ENCODE measurements at places on chromosomes 5 and 9.

- no peak for DNase-seq
Measured at GRCh38 chr5:138722544-138723177, 30.6 kb upstream of the CTNNA1 start.

GRCh38 chr9:79569814-79570447, 1.8 kb upstream of the TLE4 start:
- DNase-seq: no peak

DNA sequence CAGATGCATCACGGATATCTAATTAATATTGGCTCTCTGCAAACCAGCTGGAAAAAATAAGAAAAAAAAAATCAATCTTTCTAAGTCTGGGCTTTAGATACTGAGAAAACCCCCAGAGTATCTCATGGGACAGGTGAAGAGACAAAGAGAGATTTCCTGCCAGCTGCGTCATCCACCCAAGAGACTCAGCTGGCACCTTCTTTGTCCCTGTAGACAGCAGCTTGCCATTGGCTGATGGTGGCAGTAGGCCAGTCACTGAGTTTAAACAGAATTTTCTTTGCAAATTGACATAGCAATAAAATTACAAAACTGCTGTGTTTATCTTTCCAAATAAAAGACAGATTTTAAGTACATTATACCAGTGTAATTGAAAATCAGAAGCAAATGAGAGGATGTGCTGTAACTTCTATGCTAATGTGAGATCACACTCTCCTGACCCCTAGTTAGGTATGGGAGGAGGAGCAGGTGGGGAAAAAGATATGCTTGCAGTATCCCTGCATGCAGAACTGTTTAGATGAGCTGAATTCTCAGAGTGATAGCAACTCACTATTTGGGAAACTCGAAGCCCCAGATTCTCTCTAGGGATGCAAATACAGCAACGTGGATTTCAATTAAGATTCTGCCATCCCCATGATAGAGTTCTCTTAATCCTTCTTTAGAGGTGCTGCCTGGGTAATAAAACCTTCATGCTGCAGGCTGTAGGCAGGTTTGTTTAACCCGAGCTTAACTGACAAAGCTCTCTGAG, 72.2 kb downstream of the NMUR2 start:
- no peak for DNase-seq

GRCh38 chr5:112417931-112418658, 982 bp downstream of the EPB41L4A start:
- peak; percentile 55 for DNase-seq

DNA sequence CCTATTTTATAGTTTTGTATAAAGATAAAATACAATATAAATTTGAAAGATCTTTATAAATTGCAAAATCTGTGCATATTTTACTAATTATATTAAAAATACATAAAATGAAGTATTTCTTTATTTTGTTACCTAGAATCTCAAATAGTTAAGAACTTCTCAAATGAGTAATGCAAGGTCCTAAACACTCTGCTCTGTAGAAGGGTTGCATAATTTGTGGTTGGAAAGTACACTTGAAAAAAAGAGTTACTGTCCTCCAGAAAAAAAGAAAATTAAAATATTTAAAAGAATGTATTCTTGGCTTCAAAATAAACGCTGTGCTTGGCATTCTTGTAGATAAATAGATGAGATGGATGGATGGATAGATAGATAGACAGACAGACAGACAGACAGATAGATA, 428.8 kb upstream of the CDH6 start:
- DNase-seq: no peak

DNA sequence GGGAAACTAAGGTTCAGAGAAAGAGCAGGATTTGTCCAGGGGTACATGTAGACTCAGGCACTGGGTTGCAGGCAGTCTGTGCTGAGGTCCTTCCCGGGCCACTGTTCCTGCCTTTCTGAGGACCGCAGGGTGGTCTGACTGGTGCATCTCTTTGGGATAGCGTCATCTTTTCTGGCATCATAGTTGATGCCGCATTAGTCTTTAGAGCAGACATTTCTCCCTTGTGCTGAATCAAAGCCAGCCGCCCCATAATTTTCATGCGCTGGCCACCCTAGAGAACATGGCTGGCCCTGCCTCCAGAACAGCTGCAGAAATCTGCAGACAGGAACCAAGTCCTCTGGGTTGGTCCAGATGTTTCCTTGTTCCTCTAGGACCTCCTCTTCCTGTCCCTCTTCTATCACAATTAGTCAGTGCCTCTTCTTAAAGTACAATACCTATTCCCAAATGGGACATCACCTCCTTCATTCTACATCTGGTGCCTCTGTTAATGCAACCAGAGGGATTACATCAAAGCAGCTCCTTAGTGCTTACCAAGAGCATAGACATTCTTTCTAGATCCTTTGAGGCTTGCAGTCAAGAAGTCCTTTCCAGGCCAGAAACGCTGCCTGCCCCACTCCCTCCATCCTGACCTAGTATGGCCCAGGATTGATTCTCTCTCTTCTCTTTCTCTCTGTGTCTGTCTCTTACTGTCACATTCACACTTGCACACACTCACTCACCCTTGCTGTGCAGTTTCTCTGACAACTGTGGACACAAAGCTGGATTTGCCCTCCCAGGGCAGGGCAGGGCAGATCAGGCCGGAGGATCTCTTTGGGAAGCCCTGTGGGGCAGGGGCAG, 42.0 kb upstream of the ORM1 start:
- no peak for DNase-seq

- peak; percentile 48 for DNase-seq
Measured at GRCh38 chr9:82961504-82962125, 101.3 kb downstream of the RASEF start.

DNA sequence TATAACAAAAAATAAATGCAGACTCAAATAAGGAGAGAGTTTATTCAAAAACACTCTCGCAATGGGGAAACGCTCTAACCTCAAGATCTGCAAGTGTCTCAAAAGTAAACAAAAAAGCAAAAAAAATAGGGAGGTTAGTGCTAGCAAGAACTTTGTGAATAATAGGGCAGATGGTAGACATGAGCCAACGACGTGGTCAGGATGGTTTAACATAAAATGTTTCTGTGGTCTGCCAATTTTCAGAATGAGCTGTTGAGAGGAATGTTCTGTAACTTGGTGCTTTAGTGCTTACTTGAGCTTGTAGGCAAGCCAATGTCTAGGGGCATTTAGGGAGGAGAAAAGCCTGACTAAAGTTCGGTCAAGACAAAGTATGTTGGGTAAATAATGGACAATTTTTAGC, 1813.9 kb upstream of the CDH6 start:
- no peak for DNase-seq

GRCh38 chr9:89843074-89843473, 238.3 kb downstream of the GADD45G start:
- DNase-seq: no peak

Data from stimulated activated CD4-positive, alpha-beta T cell treated with anti-CD3 and anti-CD28 coated beads, Interleukin-1b, Interleukin-23, amount 100 ng/mL, for 48 hours (primary cell).